Endothelial cell of umbilical vein (primary cell): ENCODE measurements at places on chromosomes 11 and 22. TPM values are rescaled to one million over a fixed set of nuclear protein-coding genes. Genes with fewer than 3 reads are reported as not detected.

Gene TMEM191C
- 1.2 and 1.5 TPM in 2 replicates for total RNA-seq

Gene HBG1
- total RNA-seq = not detected in 2 replicates

Gene BACE1
- total RNA-seq = 28.8 and 29.3 TPM in 2 replicates

Gene OR6A2
- total RNA-seq = 0.27 and 0.46 TPM in 2 replicates

Gene CRACR2B
- 8.4 and 9.7 TPM in 2 replicates for total RNA-seq

Gene CCDC116
- total RNA-seq = 0.33 and 0.53 TPM in 2 replicates

Gene TMPRSS13
- 0.46 TPM in 1 of 2 replicates, not detected in the other for total RNA-seq

Gene DEFB131B
- not detected in 2 replicates for total RNA-seq

Gene DSCAML1
- not detected in 2 replicates for total RNA-seq

Gene PRG3
- total RNA-seq = not detected in 2 replicates

Gene FXYD2
- total RNA-seq = 0.72 and 1.8 TPM in 2 replicates

Gene ASPHD2
- total RNA-seq = 5.5 and 7.8 TPM in 2 replicates

Gene TRIM66
- 8.6 and 11.7 TPM in 2 replicates for total RNA-seq
